ENCODE measurements at places on chromosomes 11 and 22.

DNA sequence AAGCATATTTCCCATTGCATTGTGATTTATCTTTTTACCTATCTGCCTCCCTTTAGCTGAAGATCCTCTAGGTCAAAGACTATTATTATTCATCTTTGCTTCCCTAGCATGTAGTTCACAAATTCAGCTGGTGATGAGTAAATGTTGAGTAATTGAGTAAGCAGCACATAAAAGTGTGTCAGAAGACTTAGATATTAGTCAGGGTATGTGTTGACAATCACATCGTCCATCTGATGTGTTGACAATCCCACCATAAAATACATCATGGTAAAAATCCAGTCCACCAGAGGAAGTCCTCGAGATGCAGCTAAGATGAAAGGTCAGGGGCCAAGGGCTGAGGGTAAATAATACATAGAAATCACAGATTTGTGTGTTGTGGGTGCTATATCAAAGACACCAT is 22.9 kb upstream of the ABTB2 start:
- peaks cover 6% of the 10 kb centered on the region for H3K27me3 ChIP-seq
- peaks cover 5% of the 10 kb centered on the region for H3K36me3 ChIP-seq
- DNase-seq = no peak
- no peak overlapping the region for H3K4me3 ChIP-seq

DNA sequence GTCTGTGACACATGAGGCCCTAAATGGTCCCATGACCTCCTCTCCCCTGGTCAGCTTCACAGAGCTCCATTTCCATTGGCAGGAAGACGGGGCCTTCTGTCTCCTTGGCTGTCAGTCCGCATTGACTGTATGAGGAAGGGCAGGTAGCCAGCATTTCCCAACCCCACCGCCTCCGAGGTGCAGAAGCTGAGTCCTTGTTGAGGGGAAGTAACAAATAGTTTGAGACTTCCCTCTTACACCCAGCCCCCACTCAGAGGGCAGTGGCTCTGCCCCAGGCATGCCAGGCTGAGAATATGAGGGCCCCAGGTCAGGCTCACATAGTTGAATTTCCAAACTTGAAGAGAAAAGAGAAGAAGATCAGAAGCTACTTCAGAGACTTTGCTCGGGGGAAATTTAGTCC is 611.1 kb downstream of the BRD1 start:
- H3K27ac ChIP-seq = no peak overlapping the region
- no peak overlapping the region for H3K4me3 ChIP-seq
- H3K36me3 ChIP-seq = no peaks in the 10 kb centered on the region
- DNase-seq = no peak
- no peaks in the 10 kb centered on the region for H3K4me1 ChIP-seq
- H3K27me3 ChIP-seq = peaks cover 21% of the 10 kb centered on the region

DNA sequence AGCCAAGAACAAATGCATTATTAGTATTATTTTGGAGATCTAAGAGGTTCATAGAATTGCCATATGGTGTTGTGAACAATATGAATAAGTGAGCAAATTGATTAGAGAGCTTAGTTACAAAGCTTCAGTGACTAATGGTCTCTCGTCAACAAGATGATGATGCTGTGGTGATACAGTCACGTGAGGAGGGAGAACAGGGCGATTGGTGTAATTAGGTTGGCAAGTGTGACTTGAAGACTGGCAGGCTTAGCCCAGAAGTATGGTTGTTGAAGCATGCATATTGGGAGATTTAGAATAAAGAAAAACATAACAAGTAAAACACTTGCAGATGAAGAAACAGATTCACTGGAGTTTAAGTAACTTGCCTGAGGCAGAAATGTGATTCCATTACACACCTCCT is 100.6 kb upstream of the SORL1-AS1 start:
- H3K4me1 ChIP-seq = peaks cover 24% of the 10 kb centered on the region
- no peak overlapping the region for H3K27ac ChIP-seq
- DNase-seq = no peak
- no peaks in the 10 kb centered on the region for H3K27me3 ChIP-seq
- peaks cover 29% of the 10 kb centered on the region for H3K36me3 ChIP-seq

DNA sequence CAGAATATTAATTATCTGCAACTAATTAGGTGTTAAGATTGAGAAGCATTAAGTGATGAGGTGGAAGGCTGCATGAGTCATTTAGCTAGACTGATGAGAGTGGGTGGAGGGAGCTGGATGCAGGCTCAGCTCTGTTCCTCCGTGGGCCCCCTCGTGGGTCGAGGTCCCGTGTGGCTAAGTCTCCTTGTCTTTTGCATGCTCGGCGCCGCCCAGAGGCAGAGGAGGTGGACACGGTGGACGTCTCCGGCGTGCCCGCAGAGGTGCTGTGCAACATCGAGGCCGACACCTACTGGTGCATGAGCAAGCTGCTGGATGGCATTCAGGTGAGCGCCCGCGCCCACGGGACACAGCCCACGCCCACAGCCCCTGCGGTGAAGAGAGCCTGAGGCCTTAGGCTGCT is 211.6 kb downstream of the TBC1D22A start:
- H3K27ac ChIP-seq = no peak overlapping the region
- peaks cover 25% of the 10 kb centered on the region for H3K4me1 ChIP-seq
- H3K4me3 ChIP-seq = no peak overlapping the region
- no peak for DNase-seq

GRCh38 chr11:26987272-26987671 is 6.6 kb upstream of the FIBIN start:
- no peak for DNase-seq
- no peak overlapping the region for H3K4me3 ChIP-seq
- H3K4me1 ChIP-seq = no peaks in the 10 kb centered on the region

DNA sequence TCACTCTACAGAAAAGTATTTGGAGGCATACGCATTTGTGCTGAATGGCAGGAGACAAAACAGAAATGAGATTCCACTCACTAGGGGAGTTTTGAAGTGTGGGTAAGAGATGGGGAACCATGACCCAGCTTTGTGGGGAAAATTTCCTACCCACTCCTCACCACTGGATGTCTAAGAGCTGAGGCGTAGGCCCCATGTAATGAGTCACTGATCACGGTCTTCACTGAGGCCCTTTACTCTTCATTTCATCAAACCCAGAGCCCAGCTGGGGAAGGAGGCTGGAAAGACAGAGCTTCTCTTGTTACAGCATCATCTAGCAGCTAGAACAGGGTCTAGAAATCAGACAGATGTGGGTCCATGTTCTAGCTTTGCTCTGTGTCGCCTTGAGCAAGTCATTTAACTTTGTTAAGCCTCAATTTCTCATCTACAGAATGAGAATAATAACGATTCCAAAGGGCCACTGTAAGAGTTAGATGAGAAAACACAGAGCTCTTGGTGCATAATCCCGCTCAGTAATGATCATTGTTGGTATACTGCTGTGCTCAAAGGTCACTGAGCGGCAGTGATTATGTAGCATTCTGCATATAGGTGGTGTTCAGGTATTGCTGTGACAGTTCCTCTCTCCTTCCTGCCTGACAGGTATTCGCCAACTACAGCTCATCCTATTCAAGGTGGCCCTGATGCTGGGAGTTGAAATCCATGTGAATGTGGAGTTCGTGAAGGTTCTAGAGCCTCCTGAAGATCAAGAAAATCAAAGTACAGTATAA is 97.2 kb downstream of the MICAL2 start:
- H3K27me3 ChIP-seq = no peaks in the 10 kb centered on the region
- H3K4me1 ChIP-seq = peaks cover 71% of the 10 kb centered on the region
- peak; percentile 59 for DNase-seq
- peak overlapping the region; percentile 68 for H3K4me3 ChIP-seq
- H3K36me3 ChIP-seq = peaks cover 84% of the 10 kb centered on the region

DNA sequence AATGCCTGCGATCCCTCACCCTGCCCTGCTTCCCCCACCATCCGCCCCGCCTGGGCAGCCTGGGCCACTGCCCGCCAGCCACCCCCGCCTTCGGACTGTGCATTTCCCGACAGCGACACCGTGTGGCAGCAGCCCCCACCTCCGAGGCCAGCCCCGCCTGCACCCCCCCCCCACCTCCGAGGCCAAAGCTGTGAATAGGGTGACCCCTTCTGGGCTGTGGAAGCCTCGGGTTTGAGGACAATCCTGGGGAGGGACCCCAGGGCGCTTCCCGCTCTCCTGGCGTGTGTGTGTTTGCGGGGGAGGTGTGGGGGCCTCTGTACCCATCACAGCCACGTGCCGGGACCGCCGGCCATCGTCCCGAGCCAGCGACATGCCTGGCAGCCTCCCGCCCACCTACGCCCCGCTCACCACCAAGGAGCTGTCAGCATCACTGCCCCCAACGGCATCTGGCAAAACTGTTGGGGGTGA is 33.8 kb upstream of the PPARA start:
- no peak overlapping the region for H3K4me3 ChIP-seq
- H3K36me3 ChIP-seq = no peaks in the 10 kb centered on the region
- DNase-seq = peak; percentile 86
- H3K27me3 ChIP-seq = no peaks in the 10 kb centered on the region
- no peaks in the 10 kb centered on the region for H3K4me1 ChIP-seq

- H3K4me1 ChIP-seq = no peaks in the 10 kb centered on the region
- no peaks in the 10 kb centered on the region for H3K36me3 ChIP-seq
- no peak overlapping the region for H3K27ac ChIP-seq
- H3K27me3 ChIP-seq = peaks cover 2% of the 10 kb centered on the region
Measured at GRCh38 chr11:30763951-30764350, 177.8 kb upstream of the MPPED2 start.

DNA sequence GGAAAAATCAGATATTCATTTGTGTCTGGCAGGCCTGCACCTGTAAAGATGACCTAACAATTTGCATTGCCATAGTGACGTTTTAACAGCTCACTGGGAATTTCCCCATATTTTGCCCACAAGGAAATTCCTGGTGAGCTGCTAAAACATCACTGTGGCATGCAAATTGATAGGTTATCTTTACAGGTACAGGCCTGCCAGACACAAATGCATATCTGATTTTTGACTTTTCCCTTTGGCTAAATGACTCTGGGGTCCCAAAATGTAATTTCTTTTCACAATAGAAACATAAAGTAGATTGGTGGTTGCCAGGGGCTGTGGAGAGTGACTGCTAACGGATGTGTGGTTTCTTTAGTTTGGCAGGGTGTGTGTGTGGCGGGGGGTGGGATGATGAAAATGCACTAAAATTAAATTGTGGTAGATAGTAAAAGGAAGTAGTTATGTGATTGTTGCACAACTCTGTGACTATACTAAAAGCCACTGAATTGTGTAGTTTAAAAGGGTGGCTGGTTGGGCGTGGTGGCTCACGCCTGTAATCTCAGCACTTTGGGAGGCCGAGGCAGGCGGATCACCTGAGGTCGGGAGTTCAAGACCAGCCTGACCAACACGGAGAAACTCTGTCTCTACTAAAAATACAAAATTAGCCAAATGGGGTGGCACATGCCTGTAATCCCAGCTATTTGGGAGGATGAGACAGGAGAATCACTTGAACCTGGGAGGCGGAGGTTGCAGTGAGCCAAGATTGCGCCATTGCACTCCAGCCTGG is 18.5 kb upstream of the FEZ1 start:
- H3K36me3 ChIP-seq = peaks cover 2% of the 10 kb centered on the region
- H3K4me3 ChIP-seq = peak overlapping the region; percentile 50
- peak overlapping the region; percentile 89 for H3K27ac ChIP-seq

DNA sequence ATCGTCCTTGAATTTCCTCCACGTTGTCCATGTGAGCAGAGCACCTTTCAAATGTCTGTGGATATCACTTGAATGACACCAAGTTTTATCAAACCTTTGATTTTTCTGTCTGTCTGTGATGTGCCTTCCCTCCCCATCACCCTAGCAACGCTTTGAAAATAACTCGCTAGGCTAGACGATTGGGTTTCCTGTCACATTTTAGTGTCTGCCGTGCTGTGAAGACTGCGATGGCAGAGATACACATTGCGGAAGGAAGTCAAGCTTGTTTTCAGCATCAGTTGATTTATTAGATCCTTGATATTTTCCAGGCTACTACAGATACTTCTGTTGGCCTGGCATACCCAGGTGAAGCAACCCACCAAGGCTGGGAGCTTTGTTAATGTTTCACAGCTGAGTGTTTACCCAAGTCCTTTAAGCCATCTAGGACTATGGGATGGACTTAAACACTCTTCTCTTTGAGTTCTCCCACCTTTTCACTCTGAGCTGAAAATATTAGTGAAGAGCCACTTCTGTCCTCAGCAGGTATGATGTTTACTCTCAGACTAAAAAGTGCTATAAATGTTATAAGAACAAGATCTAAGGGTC is 93.6 kb upstream of the CD44 start:
- peaks cover 82% of the 10 kb centered on the region for H3K4me1 ChIP-seq
- H3K27ac ChIP-seq = peak overlapping the region; percentile 84
- DNase-seq = peak; percentile 46
- peaks cover 9% of the 10 kb centered on the region for H3K36me3 ChIP-seq
- H3K27me3 ChIP-seq = no peaks in the 10 kb centered on the region
- H3K4me3 ChIP-seq = peak overlapping the region; percentile 71

- no peak overlapping the region for H3K27ac ChIP-seq
- peaks cover 77% of the 10 kb centered on the region for H3K4me1 ChIP-seq
- H3K36me3 ChIP-seq = peaks cover 26% of the 10 kb centered on the region
- no peaks in the 10 kb centered on the region for H3K27me3 ChIP-seq
- no peak for DNase-seq
Measured at GRCh38 chr22:41845380-41846267, 12.7 kb downstream of the SREBF2 start.

- peak; percentile 71 for DNase-seq
- H3K27me3 ChIP-seq = peaks cover 33% of the 10 kb centered on the region
- peak overlapping the region; percentile 71 for H3K27ac ChIP-seq
- peak overlapping the region; percentile 11 for H3K4me3 ChIP-seq
- peaks cover 50% of the 10 kb centered on the region for H3K4me1 ChIP-seq
- no peaks in the 10 kb centered on the region for H3K36me3 ChIP-seq
Measured at GRCh38 chr11:78420796-78421209, 3.2 kb upstream of the GAB2 start.

DNA sequence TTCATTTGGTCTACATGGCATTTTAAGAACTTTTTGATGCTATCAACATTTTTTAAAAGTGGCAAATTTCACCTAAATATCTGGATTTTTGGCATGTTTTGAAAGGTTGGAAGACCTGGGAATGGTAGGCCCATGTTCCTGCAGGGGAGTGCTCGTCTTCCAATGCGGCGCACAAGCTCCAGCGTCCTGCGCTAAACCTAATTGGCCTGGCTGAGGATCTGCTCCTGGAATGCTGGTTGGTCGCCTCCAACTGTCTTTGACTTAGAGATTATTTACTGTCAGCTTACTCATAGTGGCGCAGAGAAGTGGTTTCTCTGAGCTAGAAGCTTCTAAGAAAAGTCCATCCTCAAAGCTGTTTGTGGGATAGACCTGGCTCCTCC is 626 bp upstream of the LIMK2 start:
- H3K4me3 ChIP-seq = peak overlapping the region; percentile 84
- H3K4me1 ChIP-seq = peaks cover 34% of the 10 kb centered on the region
- peaks cover 9% of the 10 kb centered on the region for H3K36me3 ChIP-seq
- peak overlapping the region; percentile 65 for H3K27ac ChIP-seq

- H3K36me3 ChIP-seq = no peaks in the 10 kb centered on the region
- peaks cover 12% of the 10 kb centered on the region for H3K4me1 ChIP-seq
- peaks cover 27% of the 10 kb centered on the region for H3K27me3 ChIP-seq
Measured at GRCh38 chr22:40007853-40008710, 13.3 kb downstream of the FAM83F start.

GRCh38 chr22:29697853-29698598 is 21.8 kb upstream of the CABP7 start:
- no peaks in the 10 kb centered on the region for H3K36me3 ChIP-seq
- peaks cover 10% of the 10 kb centered on the region for H3K4me1 ChIP-seq
- no peak overlapping the region for H3K4me3 ChIP-seq
- no peaks in the 10 kb centered on the region for H3K27me3 ChIP-seq
- H3K27ac ChIP-seq = no peak overlapping the region
- DNase-seq = no peak

GRCh38 chr11:134385774-134386565 is 26.1 kb downstream of the B3GAT1 start:
- H3K4me3 ChIP-seq = no peak overlapping the region
- peaks cover 16% of the 10 kb centered on the region for H3K4me1 ChIP-seq
- H3K27me3 ChIP-seq = peaks cover 10% of the 10 kb centered on the region
- no peak for DNase-seq

GRCh38 chr11:1630271-1630670 is 696 bp downstream of the KRTAP5-5 start:
- peaks cover 36% of the 10 kb centered on the region for H3K27me3 ChIP-seq
- H3K4me3 ChIP-seq = no peak overlapping the region
- peaks cover 2% of the 10 kb centered on the region for H3K4me1 ChIP-seq
- H3K36me3 ChIP-seq = no peaks in the 10 kb centered on the region
